Stimulated activated CD8-positive, alpha-beta memory T cell treated with anti-CD3 and anti-CD28 coated beads, Interleukin-2, amount 100 ng/mL, for 48 hours (primary cell): ENCODE measurements at places on chromosomes 16 and 17.
A peak's percentile ranks its signal among the peaks of the same experiment; 100 is the strongest.

DNA sequence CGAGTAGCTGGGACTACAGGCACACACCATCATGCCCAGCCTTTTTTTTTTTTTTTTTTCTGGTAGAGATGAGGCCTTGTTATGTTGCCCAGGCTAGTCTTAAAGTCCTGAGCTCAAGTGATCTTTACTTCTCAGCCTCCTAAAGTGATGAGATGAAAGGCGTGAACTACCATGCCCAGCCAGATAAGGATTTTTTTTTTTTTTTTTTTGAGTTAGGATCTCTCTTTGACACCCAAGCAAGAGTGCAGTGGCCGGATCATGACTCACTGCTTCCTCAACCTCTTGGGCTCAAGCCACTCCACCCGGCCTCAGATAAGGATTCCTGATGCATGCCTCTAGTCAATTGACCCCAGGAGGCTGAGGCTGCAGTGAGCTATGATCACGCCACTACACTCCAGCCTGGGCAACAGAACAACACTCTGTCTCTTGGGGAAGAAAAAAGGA, 11.2 kb upstream of the PLEKHG4 start:
- DNase-seq = no peak

DNA sequence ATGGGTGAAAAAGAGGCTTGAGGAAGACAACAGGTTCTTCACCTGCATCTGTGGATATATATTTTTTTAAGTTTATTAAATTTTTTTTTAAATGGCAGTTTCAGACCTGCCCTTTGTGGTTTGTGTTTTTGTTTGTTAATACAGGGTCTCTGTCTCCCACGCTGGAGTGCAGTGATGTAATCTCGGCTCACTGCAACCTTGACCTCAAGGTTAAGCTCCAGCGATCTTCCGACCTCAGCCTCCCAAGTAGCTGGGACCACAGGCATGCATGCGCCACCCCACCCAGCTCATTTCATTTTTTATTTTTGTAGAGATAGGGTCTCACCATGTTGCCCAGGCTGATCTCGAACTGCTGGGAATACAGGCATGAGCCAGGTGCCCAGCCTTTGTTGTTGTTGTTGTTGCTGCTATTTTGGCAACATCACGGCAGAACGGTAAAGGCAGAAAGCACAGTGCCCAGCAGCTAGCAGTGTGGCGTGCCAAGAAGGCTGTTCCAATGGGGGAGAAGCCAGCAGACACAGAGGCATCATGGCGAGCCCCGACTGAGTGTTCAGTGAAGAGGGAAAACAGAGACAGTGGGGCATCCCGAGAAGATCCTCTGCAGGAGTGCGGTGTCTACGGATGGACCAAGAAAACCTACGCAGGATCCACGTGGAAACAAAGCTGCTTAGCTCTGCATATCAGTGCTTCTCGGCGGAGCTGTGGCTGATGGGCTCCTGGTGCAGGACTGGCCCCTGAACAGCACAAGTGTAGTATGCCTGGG, 19.6 kb downstream of the TMC6 start:
- no peak for DNase-seq

DNA sequence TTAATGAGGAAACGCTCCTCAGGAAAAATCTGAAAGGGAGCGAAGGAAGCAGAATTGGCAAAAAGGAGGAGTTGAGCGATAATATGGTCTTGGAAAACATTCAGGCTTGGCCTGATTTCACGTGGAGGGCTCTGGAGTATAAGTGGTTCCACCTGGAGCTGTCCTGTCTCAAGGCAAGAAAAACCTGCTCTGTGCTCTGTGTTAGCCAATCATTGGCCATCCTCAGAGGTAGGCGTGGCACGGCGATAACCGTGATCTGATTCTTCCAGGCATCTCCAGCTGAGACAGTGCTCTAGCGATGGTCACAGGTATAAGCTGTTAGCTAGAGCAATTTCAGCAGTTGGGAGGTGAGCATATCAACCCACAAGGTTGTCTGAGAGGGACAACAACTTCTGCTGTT, 450.5 kb upstream of the MAF start:
- no peak for DNase-seq

- DNase-seq = no peak
These were observed 619 bp downstream of the NAT9 start for GRCh38 chr17:74775409-74776043.

- no peak for DNase-seq
These were observed 141.2 kb downstream of the WWOX start for GRCh38 chr16:78240459-78241222.

DNA sequence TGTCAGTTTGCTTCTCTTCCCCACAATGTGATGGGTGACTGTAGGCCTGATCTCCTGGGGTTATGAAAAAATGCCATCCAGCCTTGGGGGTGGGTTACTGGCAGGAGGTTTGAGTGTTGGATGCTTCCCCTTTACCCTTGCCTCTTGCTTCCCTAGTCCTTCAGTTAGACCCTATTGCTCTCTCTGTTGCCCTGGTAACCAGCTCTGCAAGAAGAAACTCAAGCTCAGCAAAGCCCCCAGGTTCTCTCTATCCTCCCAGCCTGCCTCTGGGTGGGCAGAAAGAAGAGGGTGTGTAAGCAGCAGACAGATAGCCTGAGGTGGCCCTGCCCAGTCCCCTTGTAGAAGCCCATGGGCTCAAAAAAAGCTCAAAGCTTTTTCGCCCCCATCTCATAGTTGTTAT, 2.8 kb upstream of the RAPGEFL1 start:
- no peak for DNase-seq

DNA sequence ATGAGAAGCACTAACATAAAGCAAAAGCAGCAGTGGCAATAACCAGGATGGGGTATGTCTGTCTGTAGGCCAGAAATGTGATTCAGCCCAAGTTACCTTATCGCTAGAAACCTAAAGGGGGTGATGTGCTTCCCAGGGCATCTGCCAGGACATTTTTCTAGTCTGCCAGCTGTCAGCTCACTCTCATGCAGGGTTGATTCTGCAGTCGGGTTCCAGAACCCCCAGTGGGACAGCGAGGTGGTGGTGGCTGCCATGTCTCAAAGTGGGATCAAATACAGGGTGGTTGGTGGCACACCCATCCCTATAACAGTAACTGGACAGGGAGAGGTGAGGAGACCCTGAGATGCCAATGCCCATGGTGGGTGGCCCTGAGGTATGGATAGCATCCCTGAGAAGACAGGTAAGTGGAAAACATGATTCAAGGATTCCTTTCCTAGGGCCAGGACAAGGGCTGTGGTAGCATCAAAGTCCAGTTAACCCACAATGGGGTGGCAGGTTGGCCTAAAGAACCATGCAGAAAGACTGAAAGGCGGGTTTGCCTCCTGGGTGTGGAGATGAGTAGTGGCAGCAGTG, 84.3 kb downstream of the TNFRSF13B start:
- no peak for DNase-seq

DNA sequence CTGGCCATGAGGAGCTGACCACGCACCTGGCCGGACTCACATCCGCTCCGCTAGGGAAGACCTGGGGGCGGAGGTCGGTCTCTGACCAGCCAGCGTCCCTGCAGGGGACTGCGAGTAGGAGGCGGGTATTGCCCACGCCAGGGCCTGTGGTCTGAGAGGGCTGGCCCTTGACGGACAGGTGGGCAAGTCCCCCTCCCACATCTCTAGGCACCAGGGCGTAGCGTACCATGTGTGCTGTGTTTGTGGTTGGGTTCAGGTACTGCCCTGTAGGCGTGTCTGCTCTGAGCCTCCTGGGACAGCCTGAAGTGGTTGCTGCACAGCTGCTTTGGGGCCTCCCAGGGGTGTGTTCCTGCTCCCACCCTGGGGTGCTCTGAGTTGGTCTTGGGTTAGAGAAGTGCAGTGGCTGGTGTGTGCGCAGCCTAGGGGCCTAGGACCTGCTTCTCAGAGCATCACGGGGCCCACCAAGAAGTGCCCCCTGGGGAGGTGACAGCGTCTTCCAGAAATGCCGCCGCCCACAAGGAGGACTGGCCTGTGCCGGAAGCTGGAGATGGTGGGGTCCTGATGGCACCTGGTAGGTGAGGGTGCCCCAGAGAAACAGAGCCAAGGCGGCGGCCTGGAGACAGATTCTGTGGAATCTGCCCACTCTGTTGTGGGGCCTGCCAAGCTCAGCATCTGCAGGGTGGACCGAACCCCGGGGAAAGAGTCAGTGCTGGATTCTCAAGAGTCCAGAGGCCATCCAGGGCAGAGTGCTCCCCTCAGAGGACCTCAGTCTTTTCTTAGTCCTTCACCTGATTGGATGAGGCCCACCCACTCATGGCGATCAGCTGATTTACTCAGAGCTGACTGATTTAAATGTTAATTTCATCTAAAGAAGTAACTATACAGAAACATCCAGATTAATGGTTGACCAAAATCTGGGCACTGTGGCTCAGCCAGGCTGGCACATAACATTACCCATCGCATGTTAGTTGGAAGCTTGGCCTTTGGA, 48.3 kb downstream of the WDR45B start:
- no peak for DNase-seq

DNA sequence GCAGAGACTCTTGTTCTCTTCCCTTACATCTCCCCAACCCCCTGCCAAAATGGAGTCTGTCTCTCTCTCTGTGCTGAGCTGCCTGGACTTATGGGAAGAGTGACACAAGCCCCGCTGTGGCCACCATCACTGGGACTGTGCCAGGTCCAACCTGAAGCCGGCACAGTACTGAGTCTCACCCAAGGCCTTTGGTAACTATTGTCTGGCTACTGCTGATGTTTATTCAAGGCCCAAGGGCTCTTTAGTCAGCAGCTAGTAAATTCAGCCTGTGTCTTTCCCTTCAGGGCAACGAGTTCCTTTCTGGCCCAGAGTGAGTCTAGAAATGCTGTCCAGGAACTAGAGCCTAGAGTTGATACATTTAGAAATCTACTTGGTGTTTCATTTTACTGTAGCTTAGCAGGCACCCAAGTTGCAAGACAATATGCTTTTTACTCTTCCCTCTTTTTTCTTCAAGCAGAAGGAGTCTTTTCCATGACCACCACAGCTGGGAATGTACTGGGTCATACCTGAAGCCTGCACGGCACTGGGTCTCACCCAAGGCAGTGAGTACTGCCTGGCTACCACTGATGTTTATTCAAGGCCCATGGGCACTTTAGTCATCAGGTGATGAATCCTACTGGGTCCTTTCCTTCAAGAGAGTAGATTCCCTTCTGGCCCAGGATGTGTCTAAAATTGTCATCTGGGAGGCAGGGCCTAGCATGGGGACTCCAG, 17.7 kb downstream of the EFCAB5 start:
- DNase-seq = no peak

DNA sequence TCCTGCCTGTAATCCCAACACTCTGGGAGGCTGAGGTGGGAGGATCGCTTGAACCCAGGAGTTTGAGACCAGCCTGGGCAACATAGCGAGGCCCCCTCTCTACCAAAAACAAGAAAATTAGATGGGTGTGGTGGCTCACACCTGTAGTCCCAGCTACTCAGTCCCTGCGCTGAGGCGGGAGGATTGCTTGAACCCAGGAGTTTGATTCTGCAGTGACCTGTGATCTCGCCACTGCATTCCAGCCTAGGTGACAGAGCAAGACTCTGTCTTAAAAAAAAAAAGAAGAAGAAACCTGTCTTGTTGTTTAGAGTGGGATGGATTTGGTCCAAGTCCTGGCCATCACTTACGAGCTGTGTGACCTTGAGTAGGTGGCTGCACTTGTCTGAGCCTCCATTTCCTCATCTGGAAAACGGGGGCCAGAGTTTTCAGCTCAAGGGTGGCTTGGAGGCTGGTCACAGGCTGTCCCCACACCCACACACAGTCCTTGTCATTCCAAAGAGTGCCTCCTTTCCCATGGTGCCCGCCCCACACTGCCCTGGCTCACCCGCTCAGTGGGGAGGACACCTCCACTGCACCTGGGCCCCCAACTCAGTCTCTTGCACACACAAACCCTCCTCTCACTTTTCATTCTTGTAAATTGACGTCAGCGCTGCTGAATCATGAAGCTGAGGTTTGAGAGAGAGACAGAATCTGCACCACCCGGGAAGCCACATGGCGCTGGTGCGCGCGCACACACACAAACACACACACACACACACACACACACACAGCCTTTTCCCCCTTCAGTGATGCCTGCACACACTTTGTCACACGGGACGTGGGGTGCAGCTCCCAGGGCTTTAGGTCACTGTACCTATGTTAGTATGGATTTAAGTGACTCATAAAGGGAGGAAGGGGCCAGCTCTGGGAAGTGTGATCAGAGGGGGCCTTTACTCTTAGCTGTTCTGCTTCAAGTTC, 4.2 kb downstream of the SOCS1 start:
- DNase-seq = peak; percentile 66

- DNase-seq = peak; percentile 69
These were observed 22.1 kb downstream of the COX4I1 start for GRCh38 chr16:85821390-85822135.

GRCh38 chr17:29119265-29119664, 60.9 kb downstream of the MYO18A start:
- DNase-seq = no peak

DNA sequence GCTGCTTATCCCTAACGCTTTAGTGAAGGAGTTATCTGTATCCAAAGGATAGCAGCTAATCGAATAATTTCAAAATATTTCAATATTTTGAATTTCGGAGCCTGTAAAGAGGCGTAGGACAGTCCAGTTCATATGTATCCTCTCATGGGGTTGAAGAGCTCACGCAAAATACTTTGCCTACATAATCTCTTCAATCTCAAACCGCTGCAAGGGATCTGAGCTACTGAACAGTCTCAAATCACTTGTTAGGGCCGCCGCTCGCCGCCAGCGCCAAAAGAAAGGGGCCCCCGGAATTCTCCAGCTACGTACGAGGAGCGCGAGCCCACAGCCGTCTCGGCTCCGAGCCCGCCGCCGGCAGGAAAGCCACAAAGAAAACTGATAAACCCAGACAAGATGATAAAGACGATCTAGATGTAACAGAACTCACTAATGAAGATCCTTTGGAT, 601 bp upstream of the RFWD3 start:
- peak; percentile 23 for DNase-seq

- DNase-seq = no peak
These were observed 51.0 kb upstream of the NOL11 start for GRCh38 chr17:67666710-67667109.

DNA sequence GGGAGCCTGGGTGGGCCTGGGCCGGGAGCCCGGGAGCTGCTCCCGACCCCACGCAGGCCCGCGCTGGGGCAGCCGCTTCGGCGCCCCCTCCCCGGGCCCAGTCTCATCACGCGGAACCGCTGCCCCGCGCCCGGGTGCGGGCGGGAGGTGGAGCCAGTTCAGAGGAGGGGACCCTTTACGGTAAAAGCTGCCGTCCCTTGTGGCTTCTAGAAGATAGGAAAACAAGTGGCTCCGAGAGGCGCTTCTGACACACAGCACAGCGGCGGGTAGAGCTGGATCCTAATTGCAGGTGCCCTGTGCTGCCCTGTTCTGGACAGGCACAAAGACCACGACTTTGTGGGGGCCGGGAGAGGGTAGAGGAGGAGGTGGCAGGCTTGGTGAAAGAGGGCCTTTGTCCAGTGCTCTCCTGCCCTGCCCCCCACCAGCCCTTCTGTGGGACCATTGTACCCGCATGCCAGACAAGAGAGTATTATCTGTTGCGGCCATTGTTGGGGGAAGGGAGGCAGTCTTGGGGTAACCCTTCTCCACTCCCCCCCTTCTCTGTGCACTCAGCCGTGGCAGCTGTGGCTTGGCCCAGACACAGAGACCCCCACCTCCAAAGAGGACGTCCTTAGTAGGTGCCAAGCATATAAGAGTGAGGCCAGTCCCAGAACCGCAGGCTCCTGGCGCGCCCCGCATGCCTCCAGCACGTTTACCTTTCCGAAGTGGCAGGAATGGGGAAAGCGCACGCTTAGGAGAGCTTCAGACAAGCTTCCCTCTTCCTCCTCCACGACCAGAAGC, 736 bp downstream of the CNP start:
- no peak for DNase-seq
